ENCODE measurements at places on chromosomes 12 and 14.
A peak's percentile ranks its signal among the peaks of the same experiment; 100 is the strongest.

DNA sequence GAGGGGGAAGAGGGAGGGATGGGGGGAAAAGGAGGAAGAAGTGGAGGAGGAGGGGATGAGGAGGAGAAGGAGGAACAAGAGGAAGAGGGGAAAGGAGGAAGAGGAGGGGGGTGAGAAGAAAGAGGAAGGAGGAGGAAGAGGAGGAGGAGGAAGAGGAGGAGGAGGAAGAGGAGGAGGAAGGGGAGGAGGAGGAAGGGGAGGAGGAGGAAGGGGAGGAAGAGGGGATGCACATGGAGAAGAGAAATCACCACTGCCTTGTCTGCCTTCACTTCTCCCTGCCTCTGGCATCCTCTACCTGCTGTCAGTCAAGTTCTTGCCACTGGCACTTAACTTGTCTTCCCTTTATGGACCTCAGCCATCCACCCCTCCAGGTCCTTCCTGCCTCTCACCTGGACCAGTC lies 59.9 kb downstream of the TTC9 start:
- no peak for DNase-seq

GRCh38 chr12:12612358-12612757 lies 682 bp downstream of the CREBL2 start:
- DNase-seq, result no peak

GRCh38 chr14:69441948-69442347 lies 42.6 kb upstream of the PLEKHD1 start:
- no peak for DNase-seq

DNA sequence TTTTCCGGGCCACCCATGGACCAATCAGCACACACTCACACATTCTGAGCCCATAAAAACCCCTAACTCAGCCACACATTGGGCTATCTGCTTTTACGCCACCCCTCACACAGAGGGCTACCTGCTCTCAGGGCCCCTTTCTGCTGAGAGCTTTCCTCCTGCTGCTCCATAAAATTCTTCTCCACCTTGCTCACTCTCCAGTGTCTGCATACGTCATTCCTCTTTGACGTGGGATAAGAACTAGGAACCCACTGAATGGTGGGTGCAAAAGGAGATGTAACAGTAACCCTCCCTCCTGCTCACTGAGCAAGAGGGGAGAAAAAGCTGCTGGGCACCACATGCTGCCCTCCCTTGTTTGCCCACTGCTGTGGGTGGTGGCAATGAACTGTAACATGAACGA lies 596.7 kb upstream of the TMEM132C start:
- DNase-seq, result no peak

DNA sequence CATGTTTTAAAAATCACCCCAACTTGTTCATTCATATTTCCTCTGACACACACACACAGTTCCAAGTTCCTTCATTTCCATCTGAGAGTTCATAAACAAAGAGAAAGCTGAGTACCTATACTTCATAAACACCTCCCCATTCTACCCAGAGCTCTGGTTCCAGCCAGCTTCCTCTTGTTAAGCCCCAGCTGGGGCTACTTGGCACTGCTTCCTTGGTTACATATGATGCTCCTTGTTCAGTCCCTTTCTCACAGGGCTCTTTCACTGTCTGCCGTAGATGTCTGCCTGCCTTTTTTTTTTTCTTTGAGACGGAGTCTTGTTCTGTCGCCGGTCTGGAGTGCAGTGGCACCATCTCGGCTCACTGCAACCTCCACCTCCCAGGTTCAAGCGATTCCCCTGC lies 77.5 kb downstream of the COX16 start:
- no peak for DNase-seq

DNA sequence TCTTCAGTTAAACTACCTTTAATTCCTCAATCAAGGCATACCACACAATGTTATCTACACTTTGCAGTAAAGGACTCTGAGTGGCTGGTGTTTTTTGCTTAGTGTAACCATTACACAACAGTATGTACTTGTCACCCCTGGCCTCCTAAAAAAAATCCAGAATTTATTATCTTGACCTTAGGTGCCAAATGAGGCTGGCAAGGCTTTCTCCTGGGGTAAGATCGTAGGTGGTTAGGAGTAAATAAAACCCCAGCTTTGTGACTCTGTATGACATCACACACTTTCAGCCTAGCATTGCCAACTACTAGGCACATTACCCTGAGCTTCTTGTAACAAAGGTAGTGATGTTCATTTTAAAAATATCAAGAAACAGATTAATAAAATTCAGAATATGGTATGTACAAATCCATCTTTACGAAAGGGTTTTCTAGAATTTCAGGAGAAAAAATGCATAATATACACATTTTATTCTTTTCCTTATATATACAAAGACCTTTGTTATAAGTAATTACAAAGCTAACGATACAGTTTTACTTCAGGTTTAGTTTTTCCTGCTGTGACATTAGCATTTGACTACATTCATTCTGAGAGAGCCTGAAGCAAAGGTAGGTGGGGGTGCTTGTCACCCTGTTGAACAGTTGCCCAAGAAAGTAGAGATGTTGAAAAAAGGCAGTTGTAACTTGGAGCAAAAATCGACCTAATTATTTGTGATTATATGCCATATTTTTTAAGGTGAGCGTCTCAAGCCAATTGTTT lies 13.5 kb downstream of the TCL1A start:
- no peak for DNase-seq

GRCh38 chr12:41795051-41795600 lies 349.5 kb downstream of the GXYLT1 start:
- peak; percentile 57 for DNase-seq

- DNase-seq, result no peak
Observed at GRCh38 chr12:54350743-54351142, 13.5 kb downstream of the GPR84 start.

GRCh38 chr12:112947314-112947713 lies 9.0 kb downstream of the OAS3 start:
- no peak for DNase-seq
